ENCODE measurements at places on chromosomes 6 and 20. TPM values are rescaled to one million over a fixed set of nuclear protein-coding genes. Genes with fewer than 3 reads are reported as not detected.

The RAB32 gene
- 72.4 TPM for total RNA-seq

The RSPH4A gene
- 0.26 TPM for total RNA-seq

The HTR1E gene
- total RNA-seq, result not detected

The ZFP64 gene
- total RNA-seq, result 9.1 TPM

The SOBP gene
- under 0.01 TPM for total RNA-seq

The CALHM4 gene
- 1.3 TPM for total RNA-seq

The MC3R gene
- not detected for total RNA-seq

The BPIFB2 gene
- total RNA-seq, result not detected

The TRDN gene
- total RNA-seq, result not detected

The SLC25A27 gene
- 2.1 TPM for total RNA-seq

The TINAG gene
- 0.29 TPM for total RNA-seq

The BPI gene
- not detected for total RNA-seq

The TNNC2 gene
- total RNA-seq, result 0.34 TPM

The GHRH gene
- total RNA-seq, result not detected

The PAK5 gene
- not detected for total RNA-seq

- no peak for DNase-seq
These were observed 12.2 kb downstream of the BTN3A1 start for GRCh38 chr6:26414281-26414680.

DNA sequence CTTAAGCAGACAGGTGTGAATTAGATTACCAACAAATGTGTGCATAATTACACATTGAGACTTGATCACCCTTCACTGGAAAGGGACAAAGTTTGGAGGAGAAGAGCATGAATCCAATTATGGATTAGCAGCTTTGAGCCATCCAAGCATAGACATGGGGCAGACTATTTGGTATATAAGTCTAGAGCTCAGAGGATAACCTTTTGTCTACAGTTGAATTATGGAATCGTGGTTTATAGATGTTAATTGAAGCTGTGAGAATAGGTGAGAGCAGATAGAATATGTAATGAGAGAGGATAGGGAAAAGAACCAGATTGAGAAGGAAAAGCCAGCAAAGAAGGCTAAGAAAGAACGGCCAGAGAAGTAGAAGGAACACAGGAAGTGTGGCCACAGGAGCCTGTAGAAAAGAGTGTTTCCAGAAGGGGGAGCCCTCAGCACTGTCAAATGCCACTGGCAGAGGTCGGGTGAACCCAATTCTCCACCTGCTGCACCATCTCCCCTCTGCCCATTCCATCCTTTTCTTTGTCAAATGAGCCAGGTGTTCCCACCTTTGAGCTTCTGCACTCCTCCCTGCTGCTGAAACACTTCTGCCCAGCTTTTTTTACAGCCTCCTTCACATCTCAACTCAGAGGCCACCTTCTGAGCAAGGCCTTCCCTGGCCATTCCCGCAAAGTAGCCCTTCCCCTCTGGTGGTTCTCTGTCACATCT lies 7.3 kb downstream of the DNTTIP1 start:
- peak; percentile 48 for DNase-seq

DNA sequence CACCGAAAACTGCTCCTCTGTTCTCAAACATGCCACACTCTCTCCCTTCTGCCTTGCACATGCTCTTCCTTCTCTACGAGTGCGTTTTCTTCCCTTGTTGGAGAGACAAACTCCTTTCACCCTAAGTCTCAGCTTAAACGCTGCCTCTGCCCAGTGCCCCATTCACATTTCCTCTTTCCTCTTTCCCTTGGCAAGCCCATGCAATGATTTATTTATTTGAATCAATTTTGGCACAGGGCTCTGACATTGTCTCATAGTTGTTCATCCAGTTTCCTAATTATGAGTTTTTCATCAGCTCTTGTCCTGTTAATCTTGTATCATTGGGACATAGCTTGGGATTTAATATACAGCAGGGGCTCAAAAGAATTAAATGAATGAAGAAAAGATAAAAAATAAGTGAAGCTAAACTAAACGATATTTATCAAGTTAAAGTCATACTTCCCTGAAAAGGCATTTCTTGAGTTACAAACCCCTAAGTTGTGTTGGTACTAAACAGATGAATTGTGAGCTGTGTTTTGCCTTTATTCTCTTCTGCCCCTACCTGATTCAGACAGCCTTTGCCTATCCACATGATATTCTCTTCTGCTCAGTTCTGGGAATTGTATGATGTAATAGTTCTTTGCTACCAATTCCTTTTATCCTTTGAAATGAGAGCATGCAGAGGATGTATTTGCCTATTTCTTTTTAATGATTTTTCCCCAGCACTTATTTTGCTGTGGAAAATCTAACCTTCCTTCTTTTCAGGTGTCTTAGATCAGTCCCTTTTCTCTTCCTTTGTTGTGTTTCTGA lies 704.4 kb downstream of the UTRN start:
- no peak for DNase-seq

DNA sequence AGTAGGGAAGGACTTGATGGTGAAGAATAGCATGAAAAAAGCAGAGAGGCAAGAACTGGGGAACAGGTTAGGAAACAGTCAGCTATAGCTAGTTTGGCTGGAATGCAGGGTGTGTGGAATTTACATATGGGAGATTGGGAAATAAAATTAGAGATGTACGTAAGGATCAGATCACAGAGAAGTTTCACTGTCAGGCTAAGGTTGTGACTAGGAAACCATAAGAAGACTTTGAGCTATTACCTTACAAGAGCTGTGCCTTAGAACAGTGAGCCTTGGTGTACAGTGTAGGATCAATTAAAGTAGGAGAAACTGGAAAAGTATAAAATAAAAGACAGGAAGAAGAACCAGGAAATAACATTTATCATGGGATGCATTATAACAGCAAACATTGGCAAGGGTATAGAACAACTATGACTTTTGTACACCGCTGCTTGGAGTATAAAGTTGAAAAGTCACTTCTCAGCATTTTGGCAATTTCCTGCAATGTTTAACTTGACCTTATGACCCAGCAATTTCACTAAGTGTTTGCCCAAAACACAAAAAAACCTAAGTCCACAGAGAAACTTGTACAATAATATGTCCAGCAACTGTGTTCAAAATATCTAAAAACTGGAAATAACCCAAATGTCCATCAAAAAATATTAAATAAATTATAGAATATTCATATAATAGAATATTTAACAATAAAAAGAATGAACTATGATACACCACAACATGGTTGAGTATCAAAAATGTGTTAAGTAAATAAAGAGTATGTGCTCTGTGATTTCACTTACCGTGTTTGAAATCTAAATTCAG lies 31.2 kb upstream of the SPTLC3 start:
- no peak for DNase-seq

GRCh38 chr6:119676230-119676629 lies 326.7 kb upstream of the MAN1A1 start:
- peak; percentile 12 for DNase-seq

DNA sequence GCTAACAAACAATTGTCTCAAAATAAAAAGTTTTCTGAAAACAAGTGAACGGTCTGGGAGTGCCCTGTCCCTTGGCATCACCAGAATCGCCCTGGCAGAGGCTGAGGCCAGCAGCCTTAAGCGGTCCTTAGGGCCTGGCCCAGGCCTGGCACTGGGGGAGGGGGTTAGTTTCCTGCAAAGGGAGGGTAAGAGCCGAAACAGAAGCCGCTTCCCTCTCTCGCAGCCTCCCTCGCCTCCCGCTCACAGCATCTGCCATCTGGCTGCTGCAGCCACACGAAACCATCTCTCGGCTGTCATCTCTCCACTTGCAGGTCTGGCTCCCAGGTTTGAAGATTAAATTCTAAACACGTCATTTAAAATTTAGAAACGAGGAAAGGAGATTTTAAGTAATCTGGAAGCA lies 31.5 kb downstream of the PMEPA1 start:
- DNase-seq, result no peak

- DNase-seq, result peak; percentile 51
These were observed 57.7 kb downstream of the RSPO3 start for GRCh38 chr6:127176146-127176545.

DNA sequence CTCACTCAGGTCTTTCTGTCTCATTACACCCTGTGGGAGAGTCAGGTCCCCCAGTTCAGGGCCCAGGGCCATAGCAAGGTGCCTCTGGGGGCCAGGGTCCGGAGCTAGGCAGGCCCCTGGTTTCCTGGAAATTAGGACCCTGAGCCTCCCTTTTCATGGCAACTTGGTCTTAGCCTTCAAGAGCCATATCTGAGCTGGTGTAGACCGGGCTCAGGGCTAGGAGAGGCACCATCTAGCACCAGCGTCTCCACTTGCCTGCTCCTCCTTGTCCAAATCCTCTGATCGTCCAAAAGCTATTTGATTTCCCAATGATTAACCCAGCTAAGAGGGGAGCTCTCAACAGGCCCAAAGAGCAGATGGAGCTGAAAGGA lies 5.6 kb downstream of the MDFI start:
- DNase-seq, result no peak

DNA sequence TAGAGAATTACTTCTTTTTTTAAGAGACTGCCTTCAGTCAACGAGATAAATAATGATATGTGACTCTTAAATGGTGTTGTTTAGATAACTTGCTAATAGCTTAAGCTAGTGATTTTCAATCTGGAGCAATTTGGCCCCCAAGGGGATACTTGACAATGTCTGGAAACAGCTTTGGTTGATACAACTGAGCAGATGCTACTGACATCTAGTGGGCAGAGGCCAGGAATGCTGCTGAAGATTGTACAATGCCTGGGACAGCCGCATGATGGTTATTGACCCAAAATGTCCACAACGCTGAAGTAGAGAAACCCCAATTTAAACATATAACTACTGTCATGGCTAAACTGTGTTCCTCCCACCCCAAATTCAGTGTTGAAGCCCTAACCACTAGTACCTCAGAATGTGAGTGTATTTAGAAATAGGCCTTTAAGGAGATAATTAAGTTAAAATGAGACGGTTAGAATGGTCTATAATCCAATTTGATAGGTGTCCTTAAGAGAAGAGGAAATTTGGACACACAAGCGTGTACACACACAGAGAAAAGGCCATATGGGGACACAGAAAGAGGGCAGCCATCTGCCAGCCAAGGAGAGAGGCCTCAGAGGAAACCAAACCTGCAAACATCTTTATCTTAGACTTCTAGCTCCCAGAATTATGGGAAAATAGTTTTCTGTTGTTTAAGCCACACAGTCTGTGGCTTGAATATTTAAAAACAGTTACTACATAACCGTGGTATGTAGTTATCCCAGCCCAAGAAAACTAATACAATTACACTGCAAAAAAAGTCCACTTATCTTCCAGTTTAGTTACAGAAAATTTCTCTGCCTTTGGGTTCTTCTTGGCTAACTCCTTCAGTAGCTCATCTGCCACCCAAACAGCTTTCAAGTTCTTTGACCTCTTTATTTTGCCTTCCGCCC lies 22.2 kb downstream of the RWDD2A start:
- DNase-seq, result peak; percentile 78

DNA sequence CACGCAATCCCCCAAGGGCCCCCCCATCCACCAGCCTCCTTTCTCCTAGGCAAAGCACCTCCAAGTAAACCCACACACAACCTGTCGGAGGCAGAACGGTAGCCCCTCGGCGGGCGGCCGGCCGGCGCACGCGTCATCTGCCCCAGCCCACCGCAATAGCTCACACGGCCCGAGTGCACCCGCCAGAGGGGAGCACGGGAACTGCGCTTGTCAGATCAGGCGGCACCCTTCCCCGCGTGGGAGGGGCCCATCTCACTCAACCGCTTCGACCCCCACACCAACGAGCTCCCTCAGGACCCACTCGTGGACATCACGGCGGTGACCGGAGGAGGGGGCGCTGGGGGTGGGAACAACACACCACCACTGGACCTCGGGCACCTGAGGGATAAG lies 767.9 kb upstream of the DEFB115 start:
- no peak for DNase-seq

GRCh38 chr6:156654919-156655918 lies 122.0 kb upstream of the ARID1B start:
- DNase-seq, result no peak

- no peak for DNase-seq
These were observed 168.4 kb downstream of the FOXC1 start for GRCh38 chr6:1777921-1778685.

GRCh38 chr6:167469101-167469500 lies 144.2 kb downstream of the TTLL2 start:
- DNase-seq, result no peak
